Stimulated activated CD4-positive, alpha-beta T cell treated with anti-CD3 and anti-CD28 coated beads, Interleukin-1b, Interleukin-23, amount 100 ng/mL, for 1 hour (primary cell): ENCODE measurements at places on chromosomes 4 and X.

- DNase-seq, result no peak
Measured at GRCh38 chrX:153633048-153633447, 14.0 kb upstream of the DUSP9 start.

DNA sequence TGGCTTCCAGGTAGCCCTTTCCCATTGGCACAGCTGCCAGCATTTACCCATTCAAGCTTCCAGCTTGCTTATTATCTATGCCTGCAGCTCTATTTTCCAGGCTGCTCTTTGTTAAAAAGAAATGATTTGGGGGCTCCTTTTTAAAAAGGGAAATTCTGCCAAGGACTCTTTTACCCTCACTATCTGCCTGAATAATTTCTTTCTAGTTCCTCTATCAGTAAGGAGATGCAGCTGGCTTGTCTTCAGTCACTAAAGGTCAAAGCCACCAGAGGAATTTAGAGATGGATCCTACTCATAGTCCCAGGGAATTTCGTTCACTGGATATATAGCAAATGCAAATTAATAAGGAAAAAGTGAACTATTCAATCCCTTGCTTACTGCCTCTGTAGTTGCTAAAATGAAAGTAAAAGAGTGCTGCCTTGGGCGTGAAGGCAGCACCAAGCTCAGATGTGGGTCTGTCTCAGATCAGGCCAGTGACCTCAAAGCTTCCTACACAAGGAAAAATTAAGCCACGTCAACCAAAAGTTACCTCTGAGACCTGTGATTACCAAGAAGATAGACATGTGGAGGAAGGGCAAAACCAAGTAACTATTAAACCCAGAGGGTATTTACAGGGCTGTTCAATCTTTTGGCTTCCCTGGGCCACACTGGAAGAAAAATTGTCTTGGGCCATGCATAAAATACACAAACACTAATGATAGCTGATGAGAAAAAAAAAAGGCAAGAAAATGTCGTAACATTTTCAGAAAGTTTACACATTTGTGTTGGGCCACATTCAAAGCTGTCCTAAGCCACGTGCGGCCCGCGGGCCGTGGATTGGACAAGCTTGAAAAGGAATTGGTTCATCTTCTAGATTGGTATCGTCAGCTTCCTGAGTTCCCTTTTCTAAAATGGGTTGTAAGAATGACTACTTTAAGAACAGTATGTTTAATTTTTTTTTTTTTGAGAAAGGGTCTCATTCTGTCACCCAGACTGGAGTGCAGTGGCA lies 5.3 kb downstream of the ARSF start:
- DNase-seq, result no peak

- DNase-seq, result no peak
Measured at GRCh38 chrX:154090731-154091130, 6.8 kb downstream of the MECP2 start.

- DNase-seq, result no peak
Measured at GRCh38 chr4:138209094-138209493, 33.1 kb downstream of the SLC7A11 start.

GRCh38 chrX:1486177-1486576 lies 33.5 kb upstream of the ASMTL start:
- DNase-seq, result no peak
